ENCODE measurements at places on chromosomes 7 and 10. TPM values are rescaled to one million over a fixed set of nuclear protein-coding genes. Genes with fewer than 3 reads are reported as not detected.

DNA sequence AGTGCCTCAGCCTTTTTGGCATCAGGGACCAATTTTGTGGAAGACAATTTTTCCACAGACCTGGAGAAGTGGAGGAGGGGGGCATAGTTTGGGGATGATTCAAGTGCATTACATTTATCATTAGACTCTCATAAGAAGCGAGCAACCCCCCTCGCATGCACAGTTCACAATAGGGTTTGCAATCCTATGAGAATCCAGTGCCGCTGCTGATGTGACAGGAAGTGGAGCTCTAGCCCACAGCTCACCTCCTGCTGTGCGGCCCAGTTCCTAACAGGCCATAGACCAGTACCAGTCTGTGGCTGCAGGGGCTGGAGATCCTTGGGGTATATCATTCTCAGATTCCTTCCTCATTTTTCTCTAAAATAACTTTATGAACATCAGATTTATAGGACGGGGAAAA, 50.8 kb downstream of the ATAD1 start:
- no peaks in the 10 kb centered on the region for H3K36me3 ChIP-seq
- no peak for DNase-seq
- H3K27ac ChIP-seq, result no peak overlapping the region
- H3K4me3 ChIP-seq, result no peak overlapping the region

The IGFBP1 gene
- 1.2 TPM for total RNA-seq

The OIT3 gene
- total RNA-seq, result not detected

DNA sequence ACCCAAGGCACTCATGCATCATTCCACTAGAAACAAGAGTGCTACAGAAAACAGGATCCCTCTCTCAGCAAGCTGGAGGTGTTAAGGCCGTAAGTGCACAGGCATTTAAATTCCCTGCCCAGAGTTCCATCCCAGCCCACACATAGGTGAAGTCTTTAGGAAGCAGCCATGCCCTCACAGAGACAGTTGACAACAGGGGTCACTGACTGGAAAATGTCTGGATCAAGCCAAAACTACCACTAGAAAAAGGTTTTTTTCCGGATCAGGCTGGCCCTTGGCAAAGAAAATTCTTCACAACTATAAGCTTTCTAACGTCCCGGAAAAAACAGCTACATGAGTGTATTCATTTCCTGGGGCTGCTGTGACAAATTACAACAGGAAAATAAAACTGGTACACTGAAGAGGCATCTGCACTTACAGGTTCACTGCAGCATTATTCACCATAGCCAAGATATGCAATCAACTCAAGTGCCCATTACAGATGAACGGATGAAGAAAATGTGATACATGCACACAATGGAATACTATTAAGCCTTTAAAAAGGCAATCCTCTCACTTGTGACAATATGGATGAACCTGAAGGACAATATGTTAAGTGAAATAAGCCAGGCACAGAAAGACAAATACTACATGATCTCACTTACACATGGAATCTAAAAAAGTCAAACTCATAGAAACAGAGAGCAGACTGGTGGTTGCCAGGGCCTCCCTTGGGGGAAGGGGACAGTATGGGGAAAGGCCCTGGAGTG, 52.5 kb downstream of the SLC25A13 start:
- no peaks in the 10 kb centered on the region for H3K4me1 ChIP-seq
- no peak overlapping the region for H3K27ac ChIP-seq
- no peaks in the 10 kb centered on the region for H3K36me3 ChIP-seq
- no peak overlapping the region for H3K4me3 ChIP-seq
- no peaks in the 10 kb centered on the region for H3K27me3 ChIP-seq

- H3K27ac ChIP-seq, result no peak overlapping the region
- no peaks in the 10 kb centered on the region for H3K4me1 ChIP-seq
- no peak overlapping the region for H3K4me3 ChIP-seq
- no peak for DNase-seq
- H3K36me3 ChIP-seq, result no peaks in the 10 kb centered on the region
These were observed 49.4 kb downstream of the AKR1D1 start for GRCh38 chr7:138125598-138126111.

- peak overlapping the region; percentile 90 for H3K4me3 ChIP-seq
- DNase-seq, result no peak
- H3K27me3 ChIP-seq, result no peaks in the 10 kb centered on the region
- H3K27ac ChIP-seq, result no peak overlapping the region
- H3K36me3 ChIP-seq, result peaks cover 20% of the 10 kb centered on the region
These were observed 422 bp downstream of the AP1S1 start for GRCh38 chr7:101154693-101155102.

- H3K4me3 ChIP-seq, result no peak overlapping the region
- H3K4me1 ChIP-seq, result peaks cover 19% of the 10 kb centered on the region
- no peaks in the 10 kb centered on the region for H3K36me3 ChIP-seq
These were observed 22.4 kb downstream of the CFAP69 start for GRCh38 chr7:90267263-90267858.

- peak overlapping the region; percentile 11 for H3K4me3 ChIP-seq
- peaks cover 9% of the 10 kb centered on the region for H3K4me1 ChIP-seq
- H3K36me3 ChIP-seq, result no peaks in the 10 kb centered on the region
These were observed 232.5 kb downstream of the SKIDA1 start for GRCh38 chr10:21292763-21293517.

The EIF5AL1 gene
- not detected for total RNA-seq

The PLEKHS1 gene
- not detected for total RNA-seq

The SPDYE2 gene
- not detected for total RNA-seq

The TFR2 gene
- total RNA-seq, result 2.3 TPM

DNA sequence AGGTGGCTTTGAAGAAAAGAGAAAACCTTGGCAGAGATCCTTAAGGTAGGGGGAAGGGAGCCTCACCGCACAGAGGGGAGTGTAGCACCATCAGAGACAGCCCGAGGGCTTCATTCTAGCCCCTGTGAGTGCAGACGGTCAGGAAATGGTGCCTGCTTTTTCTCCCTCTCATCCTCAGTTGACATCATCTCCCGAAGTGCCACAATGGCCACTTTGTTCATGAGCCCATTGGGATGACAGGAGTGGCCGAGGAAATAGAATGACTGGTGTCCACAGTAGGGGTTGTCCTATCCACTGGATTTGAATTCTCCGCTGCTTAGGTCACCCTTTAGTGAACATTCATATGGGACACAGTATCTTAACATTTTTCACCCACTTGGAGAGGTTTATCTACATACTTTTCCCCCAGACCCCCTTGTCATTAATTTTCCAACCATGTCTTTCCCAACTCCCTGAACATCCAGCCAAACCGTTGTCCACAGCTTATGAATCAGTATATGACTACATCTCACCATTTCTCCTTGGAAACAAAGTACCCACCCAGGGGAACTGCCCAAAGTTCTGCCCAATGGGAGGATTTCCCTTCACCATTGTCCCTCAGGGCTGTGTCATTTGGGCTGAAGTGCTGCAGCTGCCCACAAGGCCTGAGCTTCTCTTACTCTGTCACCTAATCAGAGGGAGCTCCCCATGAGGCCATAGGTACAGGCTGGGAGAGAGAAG, 108.8 kb downstream of the ADCY1 start:
- no peaks in the 10 kb centered on the region for H3K27me3 ChIP-seq
- H3K36me3 ChIP-seq, result no peaks in the 10 kb centered on the region
- no peak for DNase-seq
- no peak overlapping the region for H3K4me3 ChIP-seq
- no peak overlapping the region for H3K27ac ChIP-seq

GRCh38 chr10:67077376-67077775, 151.5 kb downstream of the LRRTM3 start:
- DNase-seq, result no peak
- H3K4me1 ChIP-seq, result no peaks in the 10 kb centered on the region
- no peaks in the 10 kb centered on the region for H3K27me3 ChIP-seq
- H3K27ac ChIP-seq, result no peak overlapping the region
- no peak overlapping the region for H3K4me3 ChIP-seq
- no peaks in the 10 kb centered on the region for H3K36me3 ChIP-seq

DNA sequence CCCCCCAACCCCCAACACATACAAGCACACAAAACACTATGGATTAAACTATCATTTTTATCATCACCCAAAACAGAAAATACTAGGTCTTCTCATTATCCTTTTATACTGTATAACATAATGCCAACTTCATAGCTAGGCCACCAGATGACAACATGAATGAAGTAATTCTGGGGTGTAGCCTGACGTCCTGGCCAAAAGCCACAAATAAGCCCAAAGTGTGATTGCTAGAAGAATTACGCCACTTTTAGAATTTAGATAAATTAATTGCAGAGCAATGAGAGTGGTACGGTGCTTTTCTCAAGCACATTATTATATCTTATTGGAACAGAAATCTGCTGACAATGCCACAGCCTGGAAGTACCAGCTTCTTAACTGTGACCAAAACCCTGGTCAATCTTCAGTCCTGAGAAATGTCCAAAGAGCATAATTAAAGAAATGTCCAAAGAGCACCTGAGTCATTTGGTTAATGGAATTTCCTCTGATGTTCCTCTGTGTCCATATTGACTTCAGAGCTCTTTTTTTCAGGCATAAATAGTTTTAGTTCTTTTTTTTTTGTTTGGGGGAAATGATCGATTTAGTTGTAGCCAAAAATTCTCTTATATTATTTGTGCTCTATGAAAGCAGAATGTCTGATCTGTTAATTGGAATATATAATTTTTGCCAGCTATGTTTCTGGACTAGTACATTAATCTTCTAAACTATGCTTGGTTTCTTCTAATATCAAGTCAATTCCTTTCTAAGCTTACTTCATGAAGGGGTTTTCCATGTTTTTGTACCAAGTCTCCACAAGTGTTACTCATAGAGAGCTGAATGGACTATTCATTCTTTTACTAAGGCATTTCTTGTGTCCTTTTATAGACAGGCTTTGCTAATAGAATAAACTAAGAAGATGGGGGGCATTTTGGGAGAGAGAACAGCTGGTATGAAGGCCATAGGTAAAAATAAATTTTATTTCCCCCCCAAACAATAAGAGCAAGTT, 233.4 kb upstream of the SLC26A5 start:
- no peak overlapping the region for H3K27ac ChIP-seq
- H3K4me3 ChIP-seq, result no peak overlapping the region
- no peaks in the 10 kb centered on the region for H3K4me1 ChIP-seq
- DNase-seq, result no peak
- H3K36me3 ChIP-seq, result no peaks in the 10 kb centered on the region

DNA sequence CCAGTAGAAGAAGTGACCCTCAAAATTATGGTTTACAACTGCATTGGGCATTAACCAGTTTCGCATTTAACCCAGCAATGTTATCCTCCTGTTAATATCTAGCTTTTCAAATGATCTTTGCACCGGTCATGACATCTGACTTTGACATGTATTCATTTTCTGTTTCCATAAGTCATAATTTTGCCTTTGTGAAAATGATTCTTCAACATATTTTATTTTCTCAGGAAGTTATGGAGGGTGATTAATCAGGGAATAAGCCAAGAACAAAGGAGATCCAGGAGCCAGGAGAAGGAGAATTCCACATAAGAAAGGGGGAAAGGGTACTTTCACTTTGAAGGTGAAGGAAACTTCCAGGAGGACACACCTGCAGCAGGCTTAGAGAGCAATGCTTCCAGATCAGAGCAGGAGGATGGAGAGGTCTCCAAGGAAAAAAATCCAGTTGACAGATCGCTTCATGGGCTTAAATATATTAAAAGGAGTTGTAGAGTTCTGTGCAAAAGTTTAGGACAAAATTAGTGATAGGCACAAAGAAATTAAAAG, 92.1 kb upstream of the FAM3C start:
- no peak for DNase-seq
- H3K4me3 ChIP-seq, result no peak overlapping the region
- H3K27me3 ChIP-seq, result no peaks in the 10 kb centered on the region
- H3K4me1 ChIP-seq, result no peaks in the 10 kb centered on the region
- no peak overlapping the region for H3K27ac ChIP-seq

- no peaks in the 10 kb centered on the region for H3K27me3 ChIP-seq
- H3K27ac ChIP-seq, result no peak overlapping the region
- no peaks in the 10 kb centered on the region for H3K36me3 ChIP-seq
- no peak for DNase-seq
- peaks cover 19% of the 10 kb centered on the region for H3K4me1 ChIP-seq
These were observed 760 bp upstream of the FOXK1 start for GRCh38 chr7:4681218-4681851.

GRCh38 chr7:101237206-101238067, at the start of gene CLDN15:
CLDN15 (minus strand) TSS chr7:101237802; CDS start chr7:101237581, 221 bp downstream.
- no peak within 1 kb of the TSS for H3K27ac ChIP-seq
- no peak within 1 kb of the TSS for H3K4me3 ChIP-seq
- H3K4me1 ChIP-seq, result peaks cover 20% of the 10 kb centered on the region

The PTF1A gene
- not detected for total RNA-seq

DNA sequence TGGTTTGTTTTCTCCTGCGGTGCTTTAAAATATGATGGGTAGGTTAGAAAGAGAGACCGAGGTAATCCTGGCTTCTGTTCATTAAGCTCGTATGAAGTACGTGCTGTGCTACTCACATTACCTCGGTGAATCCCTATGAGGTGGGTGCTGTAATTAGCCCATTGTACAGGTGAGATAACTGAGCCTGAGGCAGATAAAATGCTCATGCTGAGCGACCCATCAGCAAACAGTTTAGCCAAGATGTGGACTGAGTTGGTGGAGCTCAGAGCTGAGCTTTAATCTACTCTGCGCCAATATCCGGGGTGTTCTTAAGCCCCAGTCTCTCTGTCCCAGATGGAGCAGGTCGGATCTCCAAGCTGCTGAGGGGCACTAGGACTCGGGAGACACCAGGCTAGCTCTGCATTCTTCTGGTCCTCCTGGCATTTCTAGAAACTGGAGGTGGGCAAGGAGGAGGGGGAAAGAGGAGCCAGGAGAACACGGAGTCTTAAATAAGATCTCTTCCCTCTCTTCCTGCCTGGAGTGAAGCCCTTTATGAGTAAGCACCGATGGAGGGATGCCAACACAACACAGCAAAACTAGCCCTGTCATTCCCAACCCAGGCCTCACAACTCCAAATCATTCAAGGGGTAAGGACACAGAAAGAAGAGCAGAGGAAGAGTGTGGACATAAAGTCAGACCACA, 458.5 kb downstream of the KCNMA1 start:
- no peaks in the 10 kb centered on the region for H3K4me1 ChIP-seq
- no peak overlapping the region for H3K4me3 ChIP-seq
- H3K27ac ChIP-seq, result no peak overlapping the region
- no peaks in the 10 kb centered on the region for H3K27me3 ChIP-seq
- H3K36me3 ChIP-seq, result no peaks in the 10 kb centered on the region

DNA sequence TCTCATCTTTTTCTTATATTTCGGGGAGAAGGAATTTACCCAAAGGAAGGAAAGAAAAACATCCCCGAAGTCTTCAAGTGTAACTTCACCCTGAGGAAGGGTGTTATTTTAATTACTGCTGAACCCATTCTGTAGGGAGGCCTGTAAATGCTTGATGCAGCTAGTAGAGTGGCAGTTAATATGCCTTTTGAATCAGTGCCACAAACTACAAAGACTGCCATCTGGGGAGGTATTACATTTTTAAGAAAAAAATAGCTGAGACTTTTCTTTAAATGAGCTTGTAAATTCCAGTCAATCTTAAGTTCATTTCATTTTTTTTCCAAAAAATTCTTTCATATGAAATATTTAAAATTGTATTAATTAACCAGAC, 233.1 kb upstream of the FERD3L start:
- no peak for DNase-seq
- no peak overlapping the region for H3K27ac ChIP-seq
- H3K36me3 ChIP-seq, result no peaks in the 10 kb centered on the region
- H3K27me3 ChIP-seq, result peaks cover 2% of the 10 kb centered on the region
- no peak overlapping the region for H3K4me3 ChIP-seq
- peaks cover 8% of the 10 kb centered on the region for H3K4me1 ChIP-seq
